ENCODE measurements at places on chromosomes 13 and 19.

DNA sequence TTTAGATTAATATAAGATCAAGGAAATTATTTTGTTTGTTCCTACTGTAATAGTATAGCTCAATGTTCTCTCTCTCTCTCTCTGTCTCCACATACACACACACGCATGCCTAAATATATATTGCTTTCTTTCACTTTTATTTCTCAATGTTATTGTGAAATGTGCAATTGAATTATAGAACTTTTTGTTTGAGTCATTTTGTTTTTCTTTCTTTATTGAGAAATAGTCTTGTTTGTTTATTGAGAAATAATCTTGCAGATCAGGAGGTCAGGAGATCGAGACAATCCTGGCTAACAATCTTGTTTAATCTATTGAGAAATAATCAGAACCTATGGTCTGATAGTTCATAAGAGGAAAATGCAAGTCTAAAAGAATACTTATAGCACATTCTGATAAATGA, 1581.3 kb downstream of the EFNB2 start:
- no peak for DNase-seq

- peak; percentile 43 for DNase-seq
Observed at GRCh38 chr19:19451429-19452242, 46.2 kb downstream of the GATAD2A start.

DNA sequence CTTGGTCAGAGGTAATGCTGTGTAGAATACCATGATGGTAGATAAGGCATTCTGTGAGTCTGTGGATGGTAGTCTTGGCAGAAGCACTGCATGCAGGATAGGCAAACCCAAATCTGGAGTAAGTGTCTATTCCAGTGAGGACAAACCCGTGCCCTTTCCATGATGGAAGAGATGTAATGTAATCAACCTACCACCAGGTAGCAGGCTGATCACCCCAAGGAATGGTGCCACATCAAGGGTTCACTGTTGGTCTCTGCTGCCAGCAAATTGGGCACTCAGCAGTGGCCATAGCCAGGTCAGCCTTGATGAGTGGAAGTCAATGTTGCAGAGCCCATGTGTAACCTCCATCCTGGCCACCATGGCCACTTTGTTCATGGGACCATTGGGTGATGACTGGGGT, 155.0 kb downstream of the RAP2A start:
- no peak for DNase-seq

GRCh38 chr19:11399667-11400066, 15.6 kb upstream of the EPOR start:
- no peak for DNase-seq

GRCh38 chr19:17450264-17451075, 2.0 kb upstream of the TMEM221 start:
- DNase-seq, result peak; percentile 56

- no peak for DNase-seq
Observed at GRCh38 chr13:50353651-50354415, 338.6 kb downstream of the KCNRG start.

- DNase-seq, result no peak
Observed at GRCh38 chr13:95221971-95222732, 79.1 kb downstream of the ABCC4 start.

DNA sequence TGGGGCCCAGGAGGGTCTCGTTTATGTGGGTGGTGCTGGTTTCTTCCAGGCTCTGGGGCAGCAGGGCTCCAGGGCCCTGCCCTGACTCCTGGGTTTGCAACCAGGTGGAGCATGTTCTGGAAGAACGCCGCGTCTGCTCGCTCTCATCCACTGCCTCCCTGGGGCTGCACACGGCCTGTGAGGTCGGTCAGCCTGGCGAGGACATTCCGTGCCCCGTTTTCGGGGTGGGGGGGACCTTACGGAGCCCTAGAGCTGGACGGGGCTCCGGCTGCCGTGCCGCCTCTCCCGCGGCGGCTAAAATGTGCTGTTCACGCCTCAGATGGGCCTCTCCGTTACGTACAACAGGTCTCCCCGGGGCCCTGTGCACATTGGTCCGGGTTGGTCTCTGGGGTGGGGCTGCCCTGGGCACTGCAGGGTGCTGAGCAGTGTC, 3.3 kb downstream of the GNA11 start:
- no peak for DNase-seq

GRCh38 chr19:16417660-16418596, 53.8 kb downstream of the EPS15L1 start:
- peak; percentile 74 for DNase-seq

DNA sequence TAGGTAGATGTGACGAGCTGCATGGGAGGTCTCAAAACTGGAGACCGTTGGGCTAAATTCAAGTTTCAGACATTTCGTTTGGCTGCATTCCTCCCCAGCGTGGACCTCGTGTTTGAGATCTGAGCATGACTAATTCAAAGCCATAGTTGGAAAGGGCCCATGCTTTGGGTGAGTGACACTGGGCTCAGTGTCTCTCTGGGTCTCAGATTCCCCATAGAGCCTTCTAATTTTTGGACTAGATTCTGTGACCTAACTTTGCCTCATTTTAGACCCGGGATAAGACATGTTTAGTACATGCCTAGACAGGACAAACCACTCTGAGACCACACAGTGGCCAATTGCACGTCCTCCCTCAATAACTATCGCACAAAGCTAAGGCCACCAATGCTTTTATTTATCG, 16.6 kb downstream of the CKM start:
- no peak for DNase-seq

DNA sequence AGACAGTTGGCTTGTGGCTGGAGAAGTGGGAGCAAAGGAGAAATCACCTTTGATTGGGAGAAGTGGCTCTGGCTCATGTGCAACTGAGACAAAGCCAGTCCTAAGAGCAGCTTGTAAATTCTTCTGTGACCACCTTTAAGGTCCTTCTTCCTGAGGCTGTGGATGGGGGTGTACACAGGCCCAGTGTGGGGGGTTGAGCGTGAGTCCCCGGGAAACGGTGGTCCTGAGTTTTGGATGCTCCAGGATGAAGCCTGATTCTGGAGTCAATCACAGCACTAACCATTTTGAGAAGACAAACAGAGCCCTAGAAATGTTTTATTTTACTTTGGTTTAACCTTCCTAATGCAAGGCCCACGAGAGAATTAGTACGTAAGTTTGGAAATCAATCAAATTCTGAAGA, 3.9 kb upstream of the CEBPA start:
- DNase-seq, result no peak

- DNase-seq, result no peak
Observed at GRCh38 chr13:26946684-26947343, 186.2 kb upstream of the GPR12 start.

DNA sequence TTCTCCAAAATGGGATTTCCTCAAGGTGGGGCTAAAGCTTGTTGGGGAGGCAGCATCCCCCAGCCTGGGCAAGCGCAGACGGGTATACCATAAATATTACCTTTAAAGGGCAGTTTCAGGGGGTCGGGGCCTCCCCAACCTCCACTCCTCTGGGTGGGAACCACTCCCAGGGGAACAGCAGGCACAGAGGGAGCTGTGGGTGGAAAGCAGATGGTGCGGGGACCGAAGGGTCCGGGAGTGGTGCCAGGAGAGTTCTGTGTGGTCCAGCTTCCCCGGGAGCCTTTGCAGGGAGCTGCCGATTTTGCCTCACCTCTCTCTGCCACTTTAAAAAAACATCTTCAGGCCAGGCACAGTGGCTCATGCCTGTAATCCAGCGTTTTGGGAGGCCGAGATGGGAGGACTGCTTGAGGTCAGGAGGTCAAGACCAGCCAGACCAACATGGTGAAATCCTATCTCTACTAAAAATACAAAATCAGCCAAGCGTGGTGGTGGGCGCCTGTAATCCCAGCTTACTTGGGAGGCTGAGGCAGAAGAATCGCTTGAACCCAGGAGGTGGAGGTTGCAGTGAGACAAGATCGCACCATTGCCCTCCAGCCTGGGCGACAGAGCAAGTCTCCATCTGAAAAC, 5.5 kb downstream of the MAST3 start:
- DNase-seq, result no peak

- no peak for DNase-seq
Observed at GRCh38 chr19:13705928-13706447, 58.3 kb upstream of the MRI1 start.

DNA sequence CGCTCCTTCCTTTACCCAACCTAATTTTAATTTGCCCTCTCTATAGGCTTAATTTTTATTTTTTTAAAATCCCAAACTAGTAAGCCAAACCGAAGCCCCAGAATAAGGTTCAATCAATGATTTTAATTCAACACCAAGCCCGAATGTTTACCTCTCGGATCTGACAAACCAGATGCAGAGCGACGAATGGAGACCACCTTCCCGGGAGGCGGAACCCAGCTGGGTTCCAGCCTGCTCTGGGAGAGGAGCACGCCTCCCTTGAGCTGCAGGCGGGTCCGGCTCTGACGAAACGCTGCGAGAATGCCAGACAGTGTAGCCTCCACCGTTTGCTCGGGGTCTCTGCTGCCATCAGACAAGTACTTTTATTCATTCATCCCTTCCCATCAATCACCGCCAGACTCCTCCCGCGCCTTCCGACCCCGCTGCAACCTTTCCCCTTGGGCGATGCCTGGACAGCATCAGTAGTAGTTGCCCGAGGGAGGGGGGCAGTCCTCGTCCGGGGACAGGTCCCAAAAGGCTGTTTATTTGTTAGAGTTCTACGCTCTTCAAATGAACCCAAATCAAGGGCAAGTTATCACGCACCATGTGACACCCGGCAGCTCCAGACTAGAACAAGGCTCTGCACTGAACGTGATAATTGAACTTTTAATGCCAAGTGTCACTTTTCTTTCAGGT, 752 bp upstream of the EDNRB start:
- DNase-seq, result peak; percentile 3

- no peak for DNase-seq
Observed at GRCh38 chr13:19150226-19150625, 31.4 kb downstream of the TUBA3C start.

GRCh38 chr19:40567040-40567749, 9.5 kb upstream of the SHKBP1 start:
- no peak for DNase-seq

- DNase-seq, result no peak
Observed at GRCh38 chr13:19158526-19159174, 23.0 kb downstream of the TUBA3C start.

- DNase-seq, result peak; percentile 32
Observed at GRCh38 chr19:51354742-51355148, 11.4 kb downstream of the ETFB start.

DNA sequence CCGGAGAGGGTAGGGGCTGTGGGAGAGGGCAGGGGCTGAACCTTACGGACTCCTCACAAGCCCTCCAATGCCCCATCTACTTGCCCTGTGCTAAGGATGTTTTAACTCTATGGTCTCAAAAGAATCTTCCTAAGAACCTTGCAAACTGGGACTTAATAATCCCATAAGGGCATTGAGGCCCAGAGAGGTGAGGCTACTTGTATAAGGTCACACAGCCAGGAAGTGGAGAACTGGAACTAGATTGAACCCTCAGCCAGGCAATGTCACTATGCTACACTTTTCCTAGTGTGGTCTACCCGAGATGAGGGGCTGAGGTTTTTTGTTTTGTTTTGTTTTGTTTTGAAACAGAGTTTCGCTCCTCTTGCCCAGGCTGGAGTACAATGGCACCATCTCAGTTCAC, 10.5 kb upstream of the APOC4 start:
- no peak for DNase-seq

GRCh38 chr13:25778808-25779305, 273.0 kb downstream of the SHISA2 start:
- DNase-seq, result no peak

DNA sequence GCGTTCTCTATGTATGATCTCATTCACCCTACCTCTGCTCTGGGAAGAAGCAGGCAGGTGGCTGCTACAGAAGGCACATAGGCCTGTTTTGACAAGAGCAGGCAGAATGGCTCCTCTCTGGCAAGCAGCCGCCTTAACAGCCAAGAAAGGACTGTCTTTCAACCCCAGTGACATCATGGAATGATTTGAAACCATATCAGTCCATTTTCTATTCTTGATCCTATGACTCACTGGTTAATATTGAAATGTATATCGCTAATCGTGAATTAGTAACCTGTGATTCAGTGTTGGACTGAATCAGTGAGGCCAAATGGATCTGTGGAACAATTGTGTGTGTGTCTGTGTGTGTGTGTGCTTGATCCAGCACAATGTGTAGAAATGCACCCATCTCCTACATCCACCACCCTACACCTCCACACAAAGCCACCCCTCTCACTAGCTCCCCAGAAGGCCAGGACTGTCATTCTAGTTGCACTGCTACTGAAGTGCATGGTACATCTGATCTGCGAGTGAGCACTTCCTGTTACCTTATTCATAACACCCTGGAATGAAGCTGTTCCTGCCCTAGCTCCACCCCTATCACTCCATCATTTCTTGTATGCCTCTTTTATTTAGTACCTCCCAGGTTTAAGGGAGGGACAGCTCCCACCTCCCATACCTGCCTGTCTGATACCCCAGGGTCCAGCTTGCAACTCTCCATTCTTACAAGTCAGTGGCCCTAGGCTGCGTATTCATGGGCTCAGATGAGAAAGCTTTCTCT, 460.0 kb downstream of the FOXO1 start:
- peak; percentile 50 for DNase-seq

- DNase-seq, result no peak
Observed at GRCh38 chr13:110627761-110628476, 12.6 kb downstream of the NAXD start.

GRCh38 chr13:105660561-105660960, 874.9 kb downstream of the EFNB2 start:
- DNase-seq, result no peak

- no peak for DNase-seq
Observed at GRCh38 chr19:1551068-1552040, 16.8 kb downstream of the MEX3D start.

GRCh38 chr19:43464134-43464775, 1.2 kb downstream of the LYPD3 start:
- DNase-seq, result peak; percentile 76

- no peak for DNase-seq
Observed at GRCh38 chr13:106355866-106356265, 179.6 kb downstream of the EFNB2 start.

DNA sequence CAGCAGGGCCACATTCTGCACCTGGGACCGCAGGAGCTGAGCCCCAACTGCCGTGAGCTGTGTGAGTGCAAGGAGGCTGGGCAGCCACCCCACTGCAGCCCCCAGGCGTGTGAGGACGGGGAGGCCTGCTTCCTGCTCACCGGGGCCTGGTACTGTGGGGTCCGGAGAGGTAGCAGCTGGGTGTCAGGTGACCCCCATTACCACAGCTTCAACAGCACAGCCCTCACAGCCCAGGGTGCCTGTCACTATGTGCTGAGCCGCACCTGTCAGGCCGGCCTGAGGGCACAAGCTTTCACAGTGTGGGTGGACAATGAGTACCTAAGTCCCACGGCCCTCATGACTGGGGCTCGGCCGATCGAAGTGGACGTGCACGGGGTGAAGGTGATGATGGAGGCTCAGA, 35.8 kb upstream of the FXYD3 start:
- no peak for DNase-seq

- no peak for DNase-seq
Observed at GRCh38 chr13:112966776-112967175, 2.2 kb upstream of the MCF2L start.
